ENCODE measurements at places on chromosomes 3 and 15.

DNA sequence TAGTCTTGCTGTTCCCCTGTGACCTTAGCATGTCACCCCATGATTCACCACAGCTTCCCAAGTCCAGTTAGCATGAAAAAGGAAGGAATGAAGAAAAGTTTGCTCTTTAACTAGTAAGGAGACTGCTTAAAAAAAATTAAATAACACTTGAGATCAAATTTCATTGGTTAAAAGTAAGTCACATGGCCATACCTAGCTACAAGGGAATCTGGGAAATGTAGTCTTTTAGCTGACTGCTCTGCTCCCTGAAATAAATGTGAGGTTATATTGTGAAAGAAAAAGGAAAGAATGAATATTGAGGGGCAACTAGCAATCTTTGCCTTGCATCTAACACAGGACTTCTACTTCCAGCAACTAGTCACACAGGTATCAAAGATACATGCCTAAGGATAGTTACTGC is 84.7 kb upstream of the LRRN1 start:
- no peak overlapping the region for H3K27ac ChIP-seq
- no peaks in the 10 kb centered on the region for H3K36me3 ChIP-seq
- no peak for DNase-seq

- H3K27me3 ChIP-seq: no peaks in the 10 kb centered on the region
- DNase-seq: no peak
- no peaks in the 10 kb centered on the region for H3K4me1 ChIP-seq
- H3K4me3 ChIP-seq: no peak overlapping the region
Measured at GRCh38 chr15:63719281-63719680, 114.5 kb downstream of the HERC1 start.

GRCh38 chr3:16056217-16056616 is 118.3 kb upstream of the GALNT15 start:
- H3K4me3 ChIP-seq: no peak overlapping the region
- DNase-seq: peak; percentile 81
- H3K27ac ChIP-seq: peak overlapping the region; percentile 85
- no peaks in the 10 kb centered on the region for H3K36me3 ChIP-seq
- H3K27me3 ChIP-seq: no peaks in the 10 kb centered on the region

GRCh38 chr15:41438206-41438605 is 21.3 kb downstream of the RTF1 start:
- H3K4me1 ChIP-seq: no peaks in the 10 kb centered on the region
- no peak for DNase-seq
- H3K36me3 ChIP-seq: peaks cover 52% of the 10 kb centered on the region

GRCh38 chr15:44883199-44883877 is 73.1 kb upstream of the TERB2 start:
- no peaks in the 10 kb centered on the region for H3K4me1 ChIP-seq
- H3K36me3 ChIP-seq: no peaks in the 10 kb centered on the region
- no peak overlapping the region for H3K4me3 ChIP-seq
- H3K27me3 ChIP-seq: no peaks in the 10 kb centered on the region
- no peak for DNase-seq

- H3K4me1 ChIP-seq: no peaks in the 10 kb centered on the region
- DNase-seq: no peak
- no peak overlapping the region for H3K27ac ChIP-seq
- no peaks in the 10 kb centered on the region for H3K36me3 ChIP-seq
Measured at GRCh38 chr15:101141926-101142527, 109.8 kb downstream of the CHSY1 start.

- H3K4me3 ChIP-seq: no peak overlapping the region
- no peaks in the 10 kb centered on the region for H3K36me3 ChIP-seq
- no peaks in the 10 kb centered on the region for H3K4me1 ChIP-seq
- H3K27ac ChIP-seq: no peak overlapping the region
- no peak for DNase-seq
Measured at GRCh38 chr3:159726231-159726964, 262.2 kb upstream of the IL12A start.
